LoVo (cell line): ENCODE measurements at places on chromosomes 1 and 21.
A peak's percentile ranks its signal among the peaks of the same experiment; 100 is the strongest.

GRCh38 chr1:55168353-55168752 lies 46.8 kb downstream of the USP24 start:
- DNase-seq, result no peak

GRCh38 chr1:234401658-234402057 lies 28.4 kb downstream of the COA6 start:
- no peak for DNase-seq

DNA sequence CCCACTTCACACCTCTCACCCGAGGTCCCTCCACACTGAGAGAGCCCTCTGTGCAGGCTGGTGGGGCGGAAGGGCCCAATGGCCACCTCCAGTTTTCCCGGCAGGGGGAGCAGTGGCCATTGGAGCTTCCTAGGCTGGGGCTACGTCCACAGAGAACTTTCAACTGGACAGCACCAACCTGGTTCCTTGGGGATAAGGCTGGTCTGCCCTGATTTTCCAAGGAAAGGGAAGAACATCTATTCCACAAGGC lies 20.3 kb upstream of the LAPTM5 start:
- DNase-seq, result no peak

- DNase-seq, result no peak
Measured at GRCh38 chr21:35149698-35150097, 100.6 kb upstream of the RUNX1 start.

DNA sequence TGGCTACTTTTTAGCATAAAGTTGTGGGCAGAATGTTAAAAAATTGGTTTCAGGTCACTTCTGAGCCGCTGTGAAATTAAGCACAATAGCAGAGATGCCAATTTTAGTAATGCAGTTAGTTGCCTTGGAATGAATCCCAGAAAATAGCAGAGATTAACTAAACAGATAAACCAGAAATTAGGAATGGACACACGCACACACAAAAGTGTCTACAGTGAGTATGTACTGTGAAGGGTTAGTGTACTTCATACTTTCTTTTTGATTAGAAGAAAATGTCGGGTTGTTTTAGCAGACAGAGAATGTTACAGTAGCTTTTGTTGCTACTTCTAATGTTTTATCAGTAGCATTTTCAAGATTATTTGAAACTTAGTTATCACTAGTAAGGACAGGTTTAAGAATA lies 106.7 kb downstream of the LEPR start:
- no peak for DNase-seq

DNA sequence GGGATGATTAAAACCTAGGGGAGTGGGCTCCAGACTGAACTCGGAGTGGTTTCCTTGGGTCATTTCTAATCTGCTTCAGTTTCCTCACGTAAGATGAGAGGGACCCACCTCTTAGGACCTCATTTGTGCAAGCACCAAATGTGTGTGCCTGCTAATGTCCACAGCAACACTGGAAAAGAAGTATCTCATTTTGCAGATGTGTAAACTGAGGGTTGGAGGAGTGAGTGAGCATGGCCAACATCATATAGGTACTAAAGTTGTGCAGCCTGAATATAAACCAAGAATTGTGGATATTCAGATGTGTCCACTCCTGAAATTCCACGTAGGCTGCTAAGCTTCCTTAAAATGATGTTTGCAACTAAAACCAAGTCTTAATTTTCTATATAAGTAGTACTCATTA lies 51.7 kb downstream of the GADD45A start:
- no peak for DNase-seq

- no peak for DNase-seq
Measured at GRCh38 chr1:223504741-223505140, 111.5 kb downstream of the CCDC185 start.

DNA sequence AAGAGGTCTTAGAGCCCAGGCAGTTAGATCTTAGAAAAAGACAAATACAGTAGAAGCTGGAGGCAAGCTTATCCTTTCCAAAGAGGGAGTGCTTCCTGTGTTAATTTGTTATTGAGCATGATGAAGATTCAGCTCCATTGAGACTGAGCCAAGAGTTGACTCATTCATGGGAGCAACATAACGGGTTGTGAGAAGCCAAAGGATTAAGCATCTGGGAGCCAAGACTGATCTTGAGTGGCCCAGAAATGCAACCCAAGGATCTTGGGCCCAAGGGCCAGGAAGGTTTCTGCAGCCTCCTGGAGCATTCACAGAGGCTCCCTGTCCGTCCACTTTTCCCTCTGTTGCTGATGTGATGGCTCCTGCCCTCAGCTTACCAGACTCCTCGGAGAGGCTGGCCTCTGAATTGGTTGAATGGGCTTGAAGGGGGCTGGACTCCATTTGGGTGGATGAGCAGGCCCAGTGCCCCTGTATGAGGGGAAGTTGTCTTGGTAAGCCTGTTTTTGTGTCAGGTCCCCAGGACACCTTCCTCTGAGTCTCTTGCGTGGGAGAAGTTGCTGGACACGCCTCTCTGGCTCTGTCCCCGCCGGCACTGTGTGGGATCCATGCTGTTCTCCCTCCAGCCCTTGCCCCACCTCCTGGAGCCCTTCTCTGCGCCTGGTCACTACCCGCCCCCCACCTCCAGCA lies 42.4 kb downstream of the PDE9A start:
- DNase-seq, result no peak

DNA sequence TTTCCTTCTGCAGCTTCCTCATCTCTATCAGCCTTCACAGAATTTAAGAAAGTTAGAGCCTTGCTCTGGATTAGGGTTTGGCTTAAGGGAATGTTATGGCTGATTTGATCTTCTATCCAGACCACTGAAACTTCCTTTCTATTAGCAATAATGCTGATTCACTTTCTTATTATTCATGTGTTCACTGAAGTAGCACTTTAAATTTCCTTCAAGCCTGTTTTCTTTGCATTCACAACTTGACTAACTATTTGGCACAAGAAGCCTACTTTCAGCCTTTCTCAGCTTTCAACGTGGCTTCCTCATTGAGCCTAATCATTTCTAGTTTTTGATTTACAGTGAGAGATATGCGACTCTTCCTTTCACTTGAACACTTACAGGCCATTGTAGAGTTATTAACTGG lies 528.5 kb downstream of the PLPP3 start:
- no peak for DNase-seq

GRCh38 chr1:13842497-13842896 lies 142.5 kb downstream of the PRDM2 start:
- no peak for DNase-seq

DNA sequence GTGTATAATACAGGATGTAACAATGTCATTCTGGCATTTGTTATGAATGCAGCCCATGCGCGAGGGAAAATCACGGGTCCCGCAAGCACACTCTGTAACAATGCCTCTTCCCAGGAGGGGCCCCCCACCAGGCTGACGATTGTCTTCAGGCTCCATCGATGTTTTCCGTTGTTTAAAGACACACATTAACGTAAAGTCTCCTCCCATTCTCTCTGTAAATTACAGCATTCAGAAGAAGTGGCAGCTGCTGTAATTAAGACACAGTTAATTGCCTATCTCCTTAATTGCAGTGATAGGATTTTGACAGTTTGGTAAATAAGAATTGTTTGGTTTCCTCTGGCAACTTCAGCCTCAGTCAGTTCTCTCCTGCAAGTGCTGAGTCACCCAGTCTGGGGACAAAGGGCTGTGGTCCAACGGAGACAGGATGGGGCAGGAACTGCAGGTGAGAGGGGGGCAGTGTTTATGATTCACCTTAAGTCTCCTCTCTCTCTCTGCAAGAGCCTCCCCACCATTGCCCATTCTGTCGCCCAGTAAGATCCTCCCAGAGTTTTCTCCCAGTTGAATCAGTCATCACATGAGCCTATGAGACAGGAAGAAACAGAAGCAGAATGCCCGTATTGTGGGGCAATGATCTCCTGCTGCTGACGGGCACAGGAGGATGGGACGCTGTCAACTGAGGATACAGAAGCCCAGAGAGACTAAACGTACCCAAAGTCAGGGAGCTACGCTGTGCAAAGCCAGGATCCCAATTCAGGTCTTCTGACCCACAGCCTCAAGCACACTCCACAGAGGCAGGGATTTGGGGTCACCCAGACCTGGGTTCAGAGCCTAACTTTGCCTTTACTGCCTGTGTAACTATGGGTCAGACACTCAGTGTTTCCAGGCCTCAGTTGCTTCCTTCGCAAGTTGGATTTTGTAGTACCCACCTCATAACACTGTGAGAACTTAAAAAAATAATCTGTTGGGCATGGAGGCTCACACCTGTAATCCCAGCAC lies 110.0 kb downstream of the ADSS2 start:
- no peak for DNase-seq

- DNase-seq, result no peak
Measured at GRCh38 chr1:201324821-201325677, 41.7 kb downstream of the PKP1 start.

DNA sequence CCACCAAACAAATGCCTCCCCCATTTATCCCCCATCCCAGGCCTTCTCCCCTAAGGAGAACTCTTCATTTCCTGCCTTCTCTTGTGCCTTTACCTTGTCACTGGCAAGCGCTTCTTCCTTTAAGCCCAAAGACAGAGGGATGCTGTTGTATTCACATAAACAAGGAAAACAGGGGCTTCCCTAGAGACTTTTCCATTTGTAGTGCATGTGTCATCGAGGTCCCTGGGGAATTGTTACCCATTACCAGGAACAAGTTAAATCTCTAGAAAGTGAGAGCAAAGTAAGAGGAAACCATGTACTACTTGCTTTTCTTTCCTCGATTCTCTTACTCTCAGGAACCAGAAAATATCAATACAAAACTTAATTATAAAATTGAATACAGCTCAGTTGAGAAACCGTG lies 114.4 kb upstream of the DPT start:
- DNase-seq, result no peak

DNA sequence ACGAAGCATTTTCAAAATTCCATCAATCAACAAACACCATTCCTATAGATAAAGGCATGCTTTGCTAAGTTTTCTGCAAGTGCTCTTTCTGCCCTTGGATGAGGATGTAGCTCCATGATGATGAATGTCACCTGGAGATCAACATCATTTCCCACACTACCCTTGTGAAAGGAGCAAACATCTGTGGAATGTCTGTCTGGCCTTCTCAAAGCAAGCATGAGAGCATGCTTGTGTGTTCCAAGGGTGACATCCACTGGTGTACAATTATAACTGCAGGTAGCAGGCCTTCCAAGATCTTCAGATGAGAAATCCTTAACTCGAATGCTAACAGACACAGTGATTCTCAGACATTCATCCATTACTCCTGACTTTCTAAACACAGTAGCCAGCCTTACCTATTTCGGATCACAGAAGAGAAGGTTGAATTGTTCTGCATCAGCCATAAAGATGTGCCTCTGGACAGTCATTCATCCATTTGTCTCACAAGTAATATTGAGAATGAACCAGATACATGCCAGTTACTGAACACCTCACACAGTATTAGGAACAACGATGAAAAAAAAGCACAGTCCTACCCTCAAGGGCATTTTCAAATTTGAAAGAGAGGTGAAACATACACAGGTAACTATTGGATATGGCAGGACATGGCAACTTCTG lies 162.4 kb downstream of the TPR start:
- DNase-seq, result peak; percentile 74

GRCh38 chr1:208105756-208106155 lies 138.4 kb downstream of the PLXNA2 start:
- DNase-seq, result no peak

GRCh38 chr1:216090556-216090955 lies 332.7 kb downstream of the USH2A start:
- no peak for DNase-seq

DNA sequence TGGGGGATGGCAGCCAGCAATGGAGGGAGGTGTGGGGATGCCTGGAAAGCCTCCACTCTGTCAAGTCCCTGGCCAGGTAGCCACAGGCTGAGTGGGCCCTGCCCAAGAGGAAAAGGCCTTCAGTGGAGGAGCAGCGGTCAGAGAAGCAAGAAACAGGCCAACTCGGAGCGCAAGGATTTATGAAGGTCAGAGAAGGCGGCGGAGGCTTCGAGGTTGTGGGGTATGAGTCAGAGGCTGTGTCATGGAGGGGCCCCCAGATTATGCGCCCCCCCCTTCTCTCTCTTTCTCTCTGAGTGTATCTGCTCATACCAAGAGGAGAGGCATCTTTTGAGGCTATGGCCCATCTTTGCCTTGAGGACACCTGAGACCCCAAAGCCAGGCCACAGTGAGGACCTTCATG lies 99.5 kb downstream of the CASZ1 start:
- no peak for DNase-seq

DNA sequence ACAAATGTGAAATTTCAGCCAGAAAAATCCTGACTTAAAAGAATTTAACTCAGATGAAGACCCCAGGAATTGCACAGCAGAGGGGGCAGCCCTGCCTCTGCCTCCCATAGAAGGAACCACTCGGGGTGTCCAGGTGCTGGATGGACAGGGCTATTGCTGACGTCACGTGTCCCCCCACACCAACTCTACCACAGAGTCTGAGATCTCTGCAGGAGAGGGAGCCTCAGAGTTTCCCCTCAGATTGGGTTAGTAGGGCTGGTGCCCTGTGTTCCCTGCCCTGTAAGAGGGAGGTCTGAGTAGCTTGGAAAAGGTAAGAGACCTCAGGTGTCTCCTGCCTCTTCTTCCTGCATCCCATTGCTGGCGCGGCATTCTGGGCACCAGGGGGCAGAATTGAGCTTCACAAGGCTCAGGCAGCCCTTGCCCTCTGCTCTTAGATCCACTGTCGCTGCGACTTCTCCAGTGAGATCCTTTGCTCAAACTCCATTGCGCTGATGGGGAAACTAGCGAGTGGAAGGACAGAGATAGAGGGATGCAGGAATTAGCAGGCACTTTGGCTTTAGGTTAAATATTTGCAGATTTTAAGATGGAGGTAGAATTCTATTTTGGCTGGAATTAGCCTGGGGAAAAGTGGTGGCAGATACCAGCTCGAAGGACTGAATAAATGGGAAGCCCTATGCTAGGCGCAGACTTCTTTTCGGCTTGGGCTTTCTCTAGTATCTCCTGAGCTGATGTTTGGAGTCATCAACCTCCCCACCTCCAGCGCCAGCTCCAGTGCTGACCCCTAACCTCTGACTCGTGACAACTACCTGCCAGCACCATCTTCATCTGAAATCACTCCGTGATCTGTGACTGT lies 42.8 kb upstream of the DMBX1 start:
- peak; percentile 61 for DNase-seq
